Activated CD4-positive, alpha-beta T cell treated with anti-CD3 and anti-CD28 coated beads, Interleukin-2, amount 10 ng/mL, durations not matched to agents 24 days and 14 days (primary cell): ENCODE measurements at places on chromosomes 4 and X.

GRCh38 chr4:171015441-171015840, 797.8 kb upstream of the GALNTL6 start:
- no peak for DNase-seq

DNA sequence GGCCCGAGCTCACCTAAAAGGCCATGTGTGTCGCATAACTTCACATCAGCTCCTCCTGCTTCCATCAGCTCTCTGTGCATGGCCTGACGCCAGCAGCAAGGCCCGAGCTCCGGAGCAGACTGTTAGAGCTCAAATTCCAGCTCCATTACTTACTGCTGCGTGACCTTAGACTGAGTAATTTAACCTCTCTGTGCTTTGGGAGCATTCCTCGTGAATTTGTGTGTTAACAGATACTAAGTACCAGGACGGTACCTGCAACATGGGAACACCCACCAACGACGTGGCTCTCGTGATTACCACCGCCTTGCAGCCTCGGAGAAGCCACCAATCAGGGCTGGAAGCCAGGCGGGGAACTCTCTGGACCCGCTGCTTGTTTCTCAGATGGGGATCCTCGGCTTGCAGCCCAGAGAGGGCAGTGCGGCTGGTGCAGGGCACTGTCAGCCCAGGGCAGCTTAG, 12.9 kb downstream of the LETM1 start:
- DNase-seq = no peak

DNA sequence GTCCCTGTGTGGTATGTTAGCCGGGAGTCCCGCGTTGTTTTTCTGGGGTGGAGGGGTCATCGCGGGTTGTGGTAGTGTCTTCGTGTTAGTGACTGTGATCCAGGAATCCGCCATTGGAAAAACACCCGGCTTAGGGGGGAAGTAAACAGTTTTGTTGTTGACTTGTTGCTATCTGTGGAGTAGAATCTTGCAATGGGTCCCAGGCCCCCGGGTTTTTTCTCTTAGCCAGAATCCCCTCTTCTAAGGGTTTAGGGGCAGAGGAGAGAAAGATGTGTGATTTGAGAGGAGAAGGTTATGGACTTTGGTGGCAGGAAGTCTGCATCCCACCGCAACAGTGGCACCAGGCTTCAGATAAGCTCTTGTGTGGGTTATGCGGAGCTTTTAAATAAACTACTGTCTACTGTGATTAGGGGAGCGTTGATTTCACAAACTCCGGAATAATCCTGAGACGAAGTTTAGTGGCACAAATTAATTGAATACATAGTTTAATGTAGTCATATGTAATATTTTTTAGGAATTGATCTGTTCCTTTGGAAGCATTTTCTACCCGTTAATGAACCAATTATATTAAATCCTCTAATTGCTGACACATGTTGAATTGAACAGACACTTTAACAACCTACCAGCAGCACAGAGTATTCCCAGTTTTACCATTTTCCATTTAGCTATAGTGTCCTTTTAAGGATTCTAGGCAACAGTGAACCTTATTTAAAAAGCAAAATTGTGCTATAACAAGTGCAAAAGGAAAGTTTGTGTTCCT, 1.4 kb downstream of the DDX3X start:
- no peak for DNase-seq

GRCh38 chr4:175884048-175884447, 72.0 kb upstream of the GPM6A start:
- DNase-seq = no peak

- peak; percentile 56 for DNase-seq
Observed at GRCh38 chrX:54920610-54921426, at the start of gene TRO. TSS of gene TRO (plus strand) at chrX:54920824. CDS start at chrX:54922247, 1,423 bp downstream.

GRCh38 chr4:153151535-153152455, 52.4 kb upstream of the TRIM2 start:
- peak; percentile 71 for DNase-seq

DNA sequence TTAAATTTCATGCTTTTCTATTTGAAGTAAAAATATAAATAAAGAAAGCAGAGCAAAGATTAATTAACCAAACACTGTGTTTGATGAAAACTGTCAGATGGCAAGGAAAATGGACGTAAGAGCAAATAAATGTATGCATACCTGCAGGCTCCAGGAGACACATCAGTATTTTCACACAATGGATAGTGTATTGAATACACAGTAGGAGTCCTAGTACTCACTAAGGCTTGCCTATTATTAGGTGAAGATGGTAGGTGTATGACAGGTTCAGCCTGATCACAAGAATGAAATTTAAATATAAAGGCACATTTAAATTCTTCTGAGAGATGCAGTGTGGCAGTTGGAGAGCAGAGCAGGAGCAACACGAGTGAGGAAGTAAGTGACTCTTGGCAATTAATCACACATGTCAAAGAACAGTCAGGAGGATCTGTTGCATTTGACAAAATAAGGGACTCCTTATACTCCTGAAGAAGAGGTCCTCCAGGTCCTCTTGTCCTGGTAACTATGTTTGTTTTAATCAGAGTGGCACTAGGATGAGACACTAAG, 106.0 kb upstream of the NDST4 start:
- DNase-seq = no peak

- no peak for DNase-seq
Observed at GRCh38 chrX:40149286-40150175, 51.8 kb upstream of the BCOR start.

DNA sequence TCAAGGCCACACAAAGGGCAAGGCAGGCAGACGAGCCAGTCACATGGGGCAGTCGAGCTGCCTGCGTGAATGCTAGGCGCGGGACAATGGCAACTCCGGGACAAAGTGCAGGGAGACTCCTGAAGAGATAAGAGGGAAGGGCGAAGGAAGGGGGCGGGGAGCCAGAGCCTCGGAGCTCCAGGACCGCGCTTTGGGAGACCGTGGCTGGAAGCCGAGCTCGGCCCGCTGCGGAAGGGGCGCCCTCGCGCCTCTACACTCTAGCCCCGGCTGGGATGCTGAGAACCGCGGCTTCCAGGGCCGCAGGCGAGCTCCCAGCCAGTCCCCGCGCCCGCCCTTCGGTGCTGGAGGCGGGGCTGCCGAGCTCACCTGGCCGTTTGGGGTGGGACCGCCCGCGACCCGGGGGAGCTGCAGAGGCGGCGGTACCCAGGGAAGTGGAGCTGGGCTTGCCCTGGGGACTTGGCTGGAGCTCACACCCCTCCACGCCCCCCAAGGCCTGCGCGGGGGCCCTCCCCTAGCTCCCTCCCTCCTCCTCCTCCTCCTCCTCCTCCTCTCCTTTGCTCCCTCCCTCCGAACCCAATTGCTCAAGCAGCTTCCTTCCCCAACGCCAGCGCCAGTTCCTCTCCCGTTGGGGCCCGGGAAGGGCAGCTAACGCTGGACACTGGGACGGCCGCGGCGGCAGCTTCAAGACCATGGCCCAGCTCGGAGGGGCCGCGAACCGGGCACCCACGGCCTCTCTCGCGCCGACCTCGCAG, at the start of gene SOWAHD:
Gene SOWAHD (plus strand): TSS at position 610 of the 752 bp plus-strand sequence. CDS start 80 bp downstream, at position 690.
- peak; percentile 77 for DNase-seq

GRCh38 chr4:31702326-31702725, 982.2 kb downstream of the PCDH7 start:
- DNase-seq = no peak

DNA sequence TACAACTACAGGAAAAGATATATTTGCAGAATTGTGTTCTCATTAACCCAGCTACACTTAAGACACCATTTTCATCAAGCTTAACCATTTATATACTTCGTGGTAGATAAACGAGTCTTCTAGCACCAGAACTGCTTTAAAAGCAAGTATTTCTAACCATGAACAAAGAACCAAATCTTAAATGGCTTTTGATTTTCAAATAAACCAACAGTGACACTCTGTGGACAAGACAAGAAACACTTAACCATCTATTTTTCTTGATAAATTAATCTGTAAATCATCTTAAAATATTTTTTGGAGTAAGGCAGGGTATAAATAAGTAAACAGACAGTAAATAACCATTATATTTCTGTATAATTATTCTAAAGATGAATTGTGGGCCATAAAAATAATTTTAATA, 10.2 kb downstream of the BEND2 start:
- DNase-seq = no peak

DNA sequence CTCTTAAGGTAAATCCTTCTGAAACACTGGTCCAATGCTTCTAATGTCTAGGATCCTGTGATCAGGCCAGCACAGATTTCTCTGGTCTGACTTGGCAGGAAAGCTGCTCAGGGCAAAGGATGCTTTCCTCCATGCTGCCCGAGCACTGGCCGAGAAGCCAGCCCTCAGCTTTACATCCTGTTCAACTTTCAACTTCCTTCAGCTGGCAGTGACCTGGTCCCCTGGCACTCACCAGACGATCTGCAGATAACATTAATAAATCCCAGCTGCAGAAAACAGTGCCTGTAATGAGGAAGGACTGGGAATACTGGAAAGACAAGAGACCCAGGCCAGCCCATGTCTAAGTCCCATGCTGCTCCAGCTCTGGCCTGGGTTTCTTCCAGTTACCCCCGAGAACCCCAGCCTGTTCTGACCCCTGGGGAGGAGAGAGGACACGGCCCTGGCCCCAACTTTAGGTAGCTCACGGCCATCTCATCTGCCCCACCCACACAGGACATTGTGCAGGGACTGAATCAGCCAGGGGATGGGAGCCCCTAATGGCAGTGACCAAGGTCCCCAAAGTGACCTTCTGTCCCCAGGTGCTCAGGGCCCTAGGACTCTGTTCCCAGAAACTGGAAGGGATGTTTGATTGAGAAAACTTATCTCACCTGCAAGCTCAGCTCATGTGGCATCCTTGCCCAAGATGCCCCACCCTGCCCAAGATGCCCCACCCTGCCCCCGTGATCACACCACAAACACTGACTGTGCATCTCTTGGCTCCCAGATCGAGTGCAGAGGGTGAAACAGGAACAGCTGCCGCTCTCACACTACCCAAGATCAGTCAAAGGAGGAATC, 28.0 kb downstream of the JAKMIP1 start:
- no peak for DNase-seq

GRCh38 chr4:8848507-8849265, 23.0 kb downstream of the HMX1 start:
- no peak for DNase-seq

- no peak for DNase-seq
Observed at GRCh38 chr4:176259330-176260090, 9.5 kb downstream of the ASB5 start.

GRCh38 chr4:3877868-3878267, 111.7 kb downstream of the ADRA2C start:
- DNase-seq = no peak

GRCh38 chr4:165972747-165973146, 99.7 kb downstream of the TLL1 start:
- DNase-seq = no peak

GRCh38 chr4:4385729-4386295, 1.1 kb upstream of the NSG1 start:
- no peak for DNase-seq
